ENCODE measurements at places on chromosomes 6 and 20.

- no peak for DNase-seq
Measured at GRCh38 chr20:60221593-60221992, 263.4 kb downstream of the CDH26 start.

DNA sequence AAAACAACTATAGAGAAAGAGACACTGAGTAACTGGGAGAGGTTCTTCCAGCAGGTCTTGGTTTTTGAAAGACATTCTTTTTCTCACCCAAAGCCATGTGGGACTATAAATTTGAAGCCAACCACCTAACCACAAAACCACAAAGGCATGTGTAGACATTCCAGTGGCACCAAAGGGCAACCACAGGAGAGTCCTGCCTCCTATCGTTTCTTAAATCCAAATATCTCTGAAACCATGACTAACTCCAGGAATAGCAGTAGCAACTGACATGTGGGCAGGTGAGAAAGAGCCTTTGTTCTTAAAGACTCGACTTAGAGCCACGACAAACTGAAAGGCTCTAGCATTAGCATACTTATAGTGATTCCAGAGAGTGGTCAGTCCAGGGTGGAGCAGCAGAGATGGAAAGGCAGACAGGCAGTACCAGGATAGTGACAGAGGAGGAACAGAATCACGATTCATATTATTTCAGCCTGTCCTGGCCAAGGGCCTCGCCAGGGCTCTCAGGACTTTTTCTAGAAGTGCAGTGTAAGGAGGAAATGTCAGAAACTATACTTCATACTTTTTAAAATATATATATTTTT, 9.4 kb upstream of the COL9A1 start:
- DNase-seq: no peak

DNA sequence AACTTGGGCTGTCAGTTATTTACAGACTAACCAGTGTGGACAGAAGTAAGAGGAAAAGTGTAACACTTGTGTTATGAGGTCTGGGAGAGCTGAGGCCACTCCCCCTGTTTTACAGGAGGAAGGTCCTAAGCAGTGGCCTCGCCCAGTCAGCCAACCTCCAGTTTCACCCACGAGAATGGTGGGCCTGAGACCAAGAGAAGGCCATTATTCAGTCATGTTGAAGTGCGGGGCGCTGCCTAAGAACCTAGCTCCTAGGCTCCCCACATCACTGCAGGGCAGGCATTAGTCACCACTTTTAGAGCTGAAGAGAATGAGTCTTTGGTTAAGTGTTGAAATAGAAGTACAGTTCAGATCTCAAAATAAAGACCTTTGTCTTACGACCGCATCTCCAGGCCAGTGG, 27.9 kb downstream of the CDYL start:
- no peak for DNase-seq

GRCh38 chr6:143450453-143451371, at the start of the genes ADAT2 and PEX3:
Gene ADAT2 (minus strand): TSS chr6:143450695. CDS start chr6:143450658, 37 bp downstream.
Gene PEX3 (plus strand): TSS chr6:143450805. CDS start chr6:143451043, 238 bp downstream.
- peak; percentile 97 for DNase-seq

DNA sequence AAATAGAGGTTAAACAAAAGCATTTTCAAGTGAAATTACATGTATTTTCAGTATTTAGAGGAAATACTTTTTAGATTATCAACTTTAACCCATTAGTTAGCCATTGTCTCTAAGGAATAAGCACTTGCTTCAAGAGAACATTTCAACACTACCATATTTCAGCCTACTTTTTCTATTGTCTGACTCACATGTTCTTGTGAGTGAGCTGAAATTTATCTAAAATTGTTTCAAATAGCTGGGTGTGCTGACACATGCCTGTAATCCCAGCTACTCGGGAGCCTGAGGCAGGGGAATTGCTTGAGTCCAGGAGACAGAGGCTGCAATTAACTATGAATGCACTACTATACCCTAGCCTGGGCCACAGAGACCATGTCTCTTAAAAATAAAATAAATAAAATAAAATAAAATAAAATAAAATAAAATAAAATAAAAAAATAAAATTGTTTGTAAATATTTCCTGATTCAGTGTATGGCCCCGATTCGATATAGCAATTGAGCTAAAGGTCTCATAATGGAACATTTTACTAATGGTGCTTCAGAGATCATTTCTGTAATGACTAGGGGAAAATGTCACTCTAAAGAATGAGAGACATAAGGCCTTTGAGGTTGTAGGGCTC, 324.6 kb upstream of the PLCB4 start:
- DNase-seq: no peak

- no peak for DNase-seq
Measured at GRCh38 chr6:5582762-5583161, 321.4 kb downstream of the FARS2 start.

GRCh38 chr20:50717974-50718761, 13.2 kb upstream of the PARD6B start:
- DNase-seq: no peak

- DNase-seq: no peak
Measured at GRCh38 chr6:157538168-157538567, 157.2 kb downstream of the ZDHHC14 start.

GRCh38 chr6:125519367-125519766, 217.6 kb upstream of the HDDC2 start:
- DNase-seq: no peak

DNA sequence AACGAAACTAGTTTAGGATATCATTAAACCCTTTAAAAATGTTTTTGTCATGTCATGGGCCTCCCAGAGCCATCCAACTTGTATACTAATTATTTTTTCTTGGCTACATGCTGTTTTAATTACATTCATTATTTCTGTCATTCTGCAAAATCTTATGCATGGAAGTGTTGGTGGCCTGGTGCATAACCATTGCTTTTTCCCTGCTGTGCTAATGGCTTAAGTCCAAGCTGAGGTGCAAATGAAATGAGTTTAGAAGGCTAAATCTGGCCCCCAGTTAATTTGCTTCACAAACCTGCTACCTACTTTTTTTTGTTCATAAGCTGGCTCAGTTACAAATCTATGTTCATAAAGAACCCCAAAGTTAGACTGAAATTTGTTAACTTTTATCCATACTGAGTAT, 1249.9 kb downstream of the EPHA7 start:
- DNase-seq: no peak

- no peak for DNase-seq
Measured at GRCh38 chr20:25532971-25533391, 52.4 kb downstream of the NINL start.

DNA sequence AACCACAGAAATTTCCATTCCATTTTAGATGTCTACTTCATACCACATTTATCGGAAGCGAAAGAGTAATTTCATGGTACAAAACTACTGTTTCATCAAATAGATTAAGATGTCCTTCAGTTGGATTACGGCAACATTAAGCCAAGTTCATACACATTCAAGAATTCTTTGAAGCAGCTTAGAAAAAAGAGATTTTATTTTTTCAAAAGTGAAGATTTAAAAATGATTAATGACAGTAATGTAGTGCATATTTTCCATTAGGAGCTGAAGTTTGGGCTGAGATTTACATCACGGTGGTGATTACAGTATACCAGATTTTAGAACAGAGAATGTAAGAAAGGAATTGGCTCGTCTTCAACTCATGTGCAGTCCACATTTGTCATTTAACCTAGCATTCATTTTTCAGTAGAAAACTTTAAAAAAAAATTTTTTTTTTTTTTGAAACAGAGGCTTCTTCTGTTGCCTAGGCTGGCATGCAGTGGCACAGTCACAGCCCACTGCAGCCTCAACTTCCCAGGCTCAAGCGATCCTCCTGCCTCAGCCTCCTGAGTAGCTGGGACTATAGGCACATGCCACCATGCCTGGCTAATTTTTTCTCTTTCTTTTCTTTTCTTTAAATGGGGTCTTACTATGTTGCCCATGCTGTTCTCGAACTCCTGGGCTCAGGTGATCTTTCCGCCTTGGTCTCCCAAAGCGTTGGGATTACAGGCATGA, 1.9 kb downstream of the SYNJ2 start:
- no peak for DNase-seq

Data from stimulated activated effector memory CD8-positive, alpha-beta T cell treated with anti-CD3 and anti-CD28 coated beads, Interleukin-12 subunit alpha, Interleukin-12 subunit beta, amount 100 ng/mL, for 72 hours (primary cell).